ENCODE measurements at places on chromosomes 12 and 14.

DNA sequence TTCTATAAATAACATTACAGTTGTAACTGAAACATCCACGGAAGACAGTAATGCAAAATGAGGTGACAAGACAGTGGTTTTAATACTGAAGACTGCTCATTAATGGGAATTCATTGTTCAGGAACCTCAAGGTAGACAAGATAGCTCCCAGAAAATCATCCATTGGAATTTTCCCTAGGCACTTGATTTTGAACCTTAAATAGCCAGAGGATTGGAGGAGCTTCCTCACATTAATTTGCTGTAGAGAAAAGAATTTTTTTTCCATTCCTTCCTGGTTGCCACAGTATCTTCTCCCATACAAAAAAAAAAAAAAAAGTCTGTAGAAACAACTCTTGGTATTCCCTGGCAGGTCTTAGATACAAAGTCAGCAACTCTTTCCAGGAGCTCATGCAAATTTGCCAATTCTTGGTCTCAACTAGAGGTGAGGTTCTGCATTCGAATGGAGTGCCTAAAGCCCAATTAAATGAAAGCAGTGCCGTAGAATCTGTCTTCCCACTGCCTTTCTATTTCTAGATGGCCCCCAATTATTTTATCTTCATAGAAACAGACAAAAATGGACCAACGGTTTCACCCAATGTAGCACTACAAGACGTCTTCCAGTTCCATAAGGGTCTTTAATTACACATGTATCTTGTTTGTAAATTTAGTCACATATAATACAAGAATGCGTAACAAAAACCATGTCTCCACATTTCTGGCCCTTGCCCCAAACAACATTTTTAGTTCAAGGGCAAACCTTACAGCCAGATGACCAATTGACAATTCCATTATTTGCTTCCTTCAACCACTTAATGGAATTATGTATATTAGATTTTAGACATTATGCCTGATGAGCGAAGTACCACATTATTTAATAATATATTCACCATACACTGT lies 13.5 kb downstream of the SLC38A2 start:
- DNase-seq: no peak

DNA sequence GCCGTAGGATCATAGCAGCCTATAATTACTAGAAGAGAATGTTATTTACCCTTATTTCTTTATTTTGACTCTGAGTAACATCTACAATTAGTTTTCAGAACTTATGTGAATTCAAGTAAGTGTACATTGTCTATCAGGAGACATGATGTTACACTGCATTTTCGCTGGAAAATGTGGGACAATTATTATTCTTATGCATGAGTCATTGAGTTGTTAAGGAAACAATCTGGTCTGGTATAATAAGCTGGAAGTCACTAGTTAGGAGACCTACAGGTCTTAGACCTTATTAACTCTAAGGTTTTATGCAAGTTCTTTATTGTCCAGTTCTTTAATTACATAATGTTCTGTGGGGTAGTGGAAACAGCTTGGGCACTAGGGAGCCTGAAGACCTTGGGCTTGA lies 5.8 kb downstream of the KTN1 start:
- no peak for DNase-seq

GRCh38 chr14:22847661-22848341 lies 11.4 kb downstream of the MMP14 start:
- DNase-seq: no peak

- DNase-seq: no peak
Measured at GRCh38 chr12:2998789-2999264, 39.6 kb downstream of the TEAD4 start.

DNA sequence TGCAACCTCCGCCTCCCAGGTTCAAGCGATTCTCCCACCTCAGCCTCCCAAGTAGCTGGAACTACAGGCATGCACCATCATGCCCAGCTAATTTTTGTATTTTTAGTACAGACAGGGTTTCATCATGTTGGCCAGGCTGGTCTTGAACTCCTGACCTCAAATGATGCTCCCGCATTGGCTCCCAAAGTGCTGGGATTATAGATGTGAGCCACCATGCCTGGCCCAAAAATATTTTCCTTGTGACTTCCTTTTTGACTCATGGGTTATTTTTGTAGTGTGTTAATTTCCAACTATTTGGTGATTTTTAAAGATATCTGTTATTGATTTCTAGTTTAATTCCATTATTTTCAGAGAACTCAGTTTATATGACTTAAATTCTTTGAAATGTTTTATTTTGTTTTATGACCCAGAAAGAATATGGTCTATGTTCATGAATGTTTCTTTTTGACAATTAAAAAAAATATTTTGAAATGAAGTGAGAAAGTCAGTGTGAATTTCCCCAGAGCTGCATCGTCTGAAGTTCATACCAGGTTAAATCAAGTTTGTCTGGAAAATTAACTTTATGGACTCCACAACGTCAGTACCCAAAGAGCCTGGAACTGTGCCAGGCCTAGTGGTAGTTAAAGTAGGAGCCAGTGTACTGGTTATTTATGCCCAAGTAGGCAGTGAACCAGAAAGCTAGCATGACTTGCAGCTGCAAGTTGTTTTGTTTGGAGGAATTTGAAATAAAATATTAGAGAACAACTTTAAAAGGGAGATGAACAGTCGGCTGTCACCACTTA lies 2.8 kb upstream of the CDKL1 start:
- DNase-seq: no peak

- DNase-seq: no peak
Measured at GRCh38 chr14:75471059-75471458, 43.2 kb downstream of the JDP2 start.

DNA sequence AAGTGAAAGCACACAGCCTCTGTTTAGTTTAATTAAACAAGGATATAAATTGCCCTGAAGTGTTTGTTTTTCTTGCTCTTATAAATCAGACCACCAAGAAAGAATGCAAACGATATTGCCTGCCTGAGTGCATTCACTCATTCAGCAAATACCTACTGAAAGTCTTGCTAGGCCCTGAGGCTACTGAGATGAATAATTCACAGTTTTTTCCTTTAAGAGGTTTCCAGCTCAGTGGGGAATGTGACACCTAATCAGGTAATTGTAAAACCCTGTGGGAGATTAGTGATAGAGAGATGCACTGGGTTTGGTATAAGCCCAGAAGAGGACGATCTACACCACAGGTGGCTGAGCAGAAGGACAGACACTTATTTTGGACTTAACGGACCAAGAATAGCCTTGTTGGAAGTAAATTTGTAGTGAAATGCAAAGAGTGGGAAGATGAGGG lies 151.4 kb downstream of the SLC35F4 start:
- no peak for DNase-seq

GRCh38 chr14:90804292-90805083 lies 11.7 kb downstream of the TTC7B start:
- no peak for DNase-seq

GRCh38 chr12:91835693-91836092 lies 310.0 kb downstream of the BTG1 start:
- DNase-seq: no peak

- DNase-seq: no peak
Measured at GRCh38 chr12:107684029-107684795, 1.4 kb upstream of the PWP1 start.

GRCh38 chr14:84546236-84546635 lies 983.7 kb upstream of the FLRT2 start:
- DNase-seq: no peak

All from T-helper 2 cell treated with Interferon-gamma antibody and Interleukin-4, amounts not matched to agents 5 μg/mL and 100 μg/mL, for 36 hours (primary cell).